ENCODE measurements at places on chromosomes 2 and 18.

- DNase-seq = no peak
Observed at GRCh38 chr2:191687867-191688266, 9.9 kb downstream of the NABP1 start.

- no peak for DNase-seq
Observed at GRCh38 chr2:152046940-152047339, 51.9 kb downstream of the CACNB4 start.

GRCh38 chr18:13434854-13435253 is 216.3 kb downstream of the LDLRAD4 start:
- no peak for DNase-seq

- no peak for DNase-seq
Observed at GRCh38 chr2:217326238-217327022, 466.6 kb upstream of the TNP1 start.

GRCh38 chr2:197425550-197425949 is 9.3 kb downstream of the SF3B1 start:
- DNase-seq = no peak

DNA sequence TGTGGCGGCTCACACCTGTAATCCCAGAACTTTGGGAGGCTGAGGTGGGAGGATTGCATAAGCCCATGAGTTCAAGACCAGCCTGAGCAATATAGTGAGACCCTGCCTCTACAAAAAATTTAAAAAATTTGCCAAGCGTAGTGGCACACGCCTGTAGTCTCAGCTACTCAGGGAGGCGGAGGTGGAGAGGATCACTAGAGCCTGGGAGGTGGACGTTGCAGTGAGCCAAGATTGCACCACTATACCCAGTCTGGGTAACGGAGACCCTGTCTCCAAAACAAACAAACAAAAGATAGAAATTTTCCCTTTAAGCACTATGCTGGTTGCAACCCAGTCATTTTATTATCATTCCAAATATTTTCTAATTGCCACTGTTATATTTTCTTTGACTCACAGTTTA is 32.3 kb downstream of the NPHP1 start:
- no peak for DNase-seq
